ENCODE measurements at places on chromosomes 7 and 10.

- no peak for DNase-seq
These were observed 37.0 kb downstream of the BEND7 start for GRCh38 chr10:13491747-13492360.

DNA sequence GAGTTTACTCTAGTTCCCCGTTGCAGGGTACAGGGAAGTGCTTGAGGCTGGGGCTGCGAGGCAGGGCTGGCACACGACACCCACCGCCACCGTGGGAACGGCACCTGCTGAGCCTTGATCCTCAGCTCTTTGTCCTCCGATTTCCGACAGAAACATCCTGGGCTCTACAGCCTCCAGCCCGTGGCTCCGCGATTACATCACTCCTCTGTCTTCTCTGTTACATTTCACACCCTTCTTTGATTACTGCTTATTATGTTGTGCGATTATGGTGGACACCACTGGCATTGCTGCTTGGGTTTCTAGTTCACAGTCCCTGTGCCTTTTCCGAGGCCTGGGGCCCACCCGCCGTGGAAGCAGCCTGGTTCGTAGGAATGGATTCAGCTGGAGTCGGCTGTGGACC, 26.9 kb downstream of the FKBP6 start:
- no peak for DNase-seq

DNA sequence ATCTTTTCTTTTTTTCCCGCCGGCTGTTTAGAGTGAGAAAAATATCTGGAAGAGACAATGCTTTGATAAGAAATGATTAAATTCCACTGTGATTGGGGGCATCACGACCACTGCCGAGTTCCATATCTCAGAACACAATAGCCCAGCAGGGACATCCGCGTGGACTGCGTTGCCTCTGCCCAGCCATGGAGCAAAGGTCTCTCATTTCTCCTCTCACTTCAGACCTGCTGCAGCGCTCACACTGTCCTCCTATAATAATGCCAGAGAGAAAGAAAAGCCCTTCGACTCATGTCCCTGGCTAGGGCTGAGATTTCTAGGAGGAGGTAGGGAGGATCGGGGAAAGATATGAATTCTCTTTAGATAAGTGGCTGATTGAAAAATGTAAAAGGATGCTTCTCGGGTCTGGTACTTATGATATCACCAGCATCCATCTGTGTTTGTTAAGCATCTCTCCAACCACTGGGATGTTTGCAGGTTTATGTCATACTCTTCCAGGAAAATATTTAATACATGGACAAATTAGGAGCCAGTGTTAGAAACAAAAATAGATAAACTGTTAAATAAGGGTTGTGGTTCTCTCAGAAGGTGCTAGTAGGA, 472.9 kb upstream of the AKR1E2 start:
- DNase-seq: no peak

GRCh38 chr10:126685756-126686155, 15.3 kb upstream of the C10orf90 start:
- no peak for DNase-seq

- DNase-seq: no peak
These were observed 142.3 kb upstream of the HPS1 start for GRCh38 chr10:98589007-98589406.

- DNase-seq: no peak
These were observed 47.4 kb upstream of the EZH2 start for GRCh38 chr7:148931470-148931869.

- DNase-seq: no peak
These were observed 236.9 kb upstream of the CELF2 start for GRCh38 chr10:10780746-10781145.

- no peak for DNase-seq
These were observed 425 bp upstream of the MTG1 start for GRCh38 chr10:133393401-133394063.

- DNase-seq: peak; percentile 21
These were observed 33.0 kb downstream of the PLEKHA1 start for GRCh38 chr10:122407375-122408125.

- no peak for DNase-seq
These were observed 235.2 kb downstream of the WDR37 start for GRCh38 chr10:1291178-1292090.

GRCh38 chr10:12348294-12348869, 965 bp upstream of the CAMK1D start:
- no peak for DNase-seq

GRCh38 chr7:17521437-17521836, 223.0 kb downstream of the AHR start:
- no peak for DNase-seq

GRCh38 chr7:1252540-1253090, 19.9 kb downstream of the UNCX start:
- DNase-seq: no peak

GRCh38 chr7:70313271-70313670, 715.0 kb downstream of the AUTS2 start:
- no peak for DNase-seq

All from occipital lobe (tissue), 3 donors.